NCI-H2081 treated with DMSO at 0.1 percent for 48 hours (cell line): ENCODE measurements at places on chromosomes 16 and 17.

- no peak for DNase-seq
Observed at GRCh38 chr17:44083250-44083849, 12.8 kb downstream of the G6PC3 start.

DNA sequence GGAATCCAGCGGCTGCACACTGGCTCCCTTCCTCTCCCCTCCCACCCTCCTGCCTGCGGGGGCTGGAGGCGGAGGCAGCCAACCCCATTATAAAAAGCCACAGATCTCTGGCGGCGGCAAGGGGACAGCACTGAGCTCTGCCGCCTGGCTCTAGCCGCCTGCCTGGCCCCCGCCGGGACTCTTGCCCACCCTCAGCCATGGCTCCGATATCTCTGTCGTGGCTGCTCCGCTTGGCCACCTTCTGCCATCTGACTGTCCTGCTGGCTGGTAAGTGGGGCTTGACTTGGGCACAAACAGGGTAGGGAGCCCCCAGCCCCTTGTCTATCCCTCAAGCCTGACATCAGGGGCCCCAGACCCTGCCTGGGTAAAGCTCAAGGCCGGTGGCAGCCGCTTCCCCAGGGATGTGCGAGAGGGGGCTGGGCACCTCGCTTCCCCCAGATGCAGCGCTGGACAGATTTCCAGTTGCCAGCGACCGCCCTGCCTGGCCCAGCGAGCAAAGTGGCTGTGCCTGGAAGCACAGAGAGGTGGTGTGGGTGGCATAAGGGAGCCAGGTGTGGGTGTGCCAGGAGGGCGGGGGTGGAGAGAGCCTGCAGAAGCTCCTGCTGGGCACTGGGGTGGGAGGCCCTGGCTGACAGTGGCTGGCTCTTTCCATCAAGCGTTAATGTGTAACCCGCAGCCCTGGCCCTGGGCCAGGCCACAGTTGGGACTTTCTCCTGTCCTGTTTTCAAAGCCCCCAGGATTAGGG, at the start of gene CX3CL1:
Gene CX3CL1, plus strand, starts transcription at position 119 of the 745 bp plus-strand sequence. Its CDS starts 79 bp downstream, at position 198.
- no peak for DNase-seq

- DNase-seq: no peak
Observed at GRCh38 chr17:39651923-39652586, 13.1 kb upstream of the TCAP start.

- no peak for DNase-seq
Observed at GRCh38 chr17:77619851-77620250, 338.7 kb upstream of the TNRC6C start.

- DNase-seq: no peak
Observed at GRCh38 chr16:73232555-73233328, 184.8 kb upstream of the ZFHX3 start.

- DNase-seq: no peak
Observed at GRCh38 chr17:79556271-79556670, 54.6 kb downstream of the RBFOX3 start.

DNA sequence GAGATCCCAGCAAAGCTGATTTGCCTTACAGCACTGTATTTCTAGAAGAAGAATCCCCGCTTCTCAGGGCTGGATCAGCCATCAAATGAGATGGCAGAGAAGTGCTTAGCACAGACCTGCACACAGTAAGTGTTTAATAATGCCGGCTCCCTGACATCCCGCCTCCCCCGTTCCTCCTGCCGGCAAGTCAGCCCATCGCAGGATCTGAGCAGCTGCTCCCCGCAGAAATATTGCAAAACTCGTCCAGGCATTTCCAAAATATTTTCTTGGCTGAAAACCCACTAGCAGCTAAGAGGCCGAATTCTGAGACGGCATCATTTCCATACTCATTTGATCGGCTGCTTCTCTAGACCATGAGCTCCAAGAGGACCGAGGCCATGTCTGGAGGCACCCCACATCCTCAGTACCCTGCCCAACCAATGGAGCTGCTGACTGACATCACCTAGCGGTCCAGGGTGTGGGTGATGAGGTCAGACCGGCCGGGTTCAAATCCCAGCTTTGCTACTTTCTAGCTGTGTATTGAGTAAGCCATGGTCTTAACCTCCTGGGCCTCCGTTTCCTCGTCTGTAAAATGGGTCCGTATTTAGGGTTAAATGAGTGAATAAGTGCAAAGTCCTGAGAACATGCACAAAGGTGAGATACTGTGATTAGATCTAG, 251.5 kb downstream of the KATNIP start:
- no peak for DNase-seq

- no peak for DNase-seq
Observed at GRCh38 chr17:11363565-11364117, 122.6 kb downstream of the SHISA6 start.

DNA sequence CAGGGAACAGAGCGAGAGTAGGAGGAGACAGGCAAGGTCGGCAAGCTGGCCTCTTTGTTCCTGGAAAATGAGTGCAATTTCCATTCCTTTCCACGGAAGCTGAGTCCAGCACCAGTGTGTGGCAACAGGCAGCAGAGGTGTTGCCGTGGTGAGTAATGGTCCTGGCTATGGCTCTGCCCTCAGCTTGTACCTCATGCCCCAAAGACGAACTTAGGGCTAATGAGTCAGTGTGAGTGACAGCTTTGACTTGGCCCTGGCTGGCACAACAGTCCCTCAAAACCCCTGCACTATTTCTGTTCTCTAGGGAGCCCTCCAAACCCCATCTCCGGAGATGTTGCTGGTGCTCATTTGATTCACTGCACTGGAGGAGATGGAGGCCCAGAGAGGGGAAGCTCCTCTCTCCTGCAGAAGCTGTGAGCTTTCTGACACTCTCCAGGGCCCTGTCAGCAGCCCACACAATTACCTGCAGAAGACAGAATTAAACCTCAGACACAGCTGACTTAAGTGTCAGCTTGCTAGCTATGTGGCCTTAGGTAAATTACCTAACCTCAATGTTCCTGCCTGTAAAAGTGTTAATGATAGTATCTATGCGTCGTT, 129.9 kb downstream of the TMEM132E start:
- no peak for DNase-seq

GRCh38 chr16:10754941-10755340, 11.3 kb downstream of the NUBP1 start:
- no peak for DNase-seq

DNA sequence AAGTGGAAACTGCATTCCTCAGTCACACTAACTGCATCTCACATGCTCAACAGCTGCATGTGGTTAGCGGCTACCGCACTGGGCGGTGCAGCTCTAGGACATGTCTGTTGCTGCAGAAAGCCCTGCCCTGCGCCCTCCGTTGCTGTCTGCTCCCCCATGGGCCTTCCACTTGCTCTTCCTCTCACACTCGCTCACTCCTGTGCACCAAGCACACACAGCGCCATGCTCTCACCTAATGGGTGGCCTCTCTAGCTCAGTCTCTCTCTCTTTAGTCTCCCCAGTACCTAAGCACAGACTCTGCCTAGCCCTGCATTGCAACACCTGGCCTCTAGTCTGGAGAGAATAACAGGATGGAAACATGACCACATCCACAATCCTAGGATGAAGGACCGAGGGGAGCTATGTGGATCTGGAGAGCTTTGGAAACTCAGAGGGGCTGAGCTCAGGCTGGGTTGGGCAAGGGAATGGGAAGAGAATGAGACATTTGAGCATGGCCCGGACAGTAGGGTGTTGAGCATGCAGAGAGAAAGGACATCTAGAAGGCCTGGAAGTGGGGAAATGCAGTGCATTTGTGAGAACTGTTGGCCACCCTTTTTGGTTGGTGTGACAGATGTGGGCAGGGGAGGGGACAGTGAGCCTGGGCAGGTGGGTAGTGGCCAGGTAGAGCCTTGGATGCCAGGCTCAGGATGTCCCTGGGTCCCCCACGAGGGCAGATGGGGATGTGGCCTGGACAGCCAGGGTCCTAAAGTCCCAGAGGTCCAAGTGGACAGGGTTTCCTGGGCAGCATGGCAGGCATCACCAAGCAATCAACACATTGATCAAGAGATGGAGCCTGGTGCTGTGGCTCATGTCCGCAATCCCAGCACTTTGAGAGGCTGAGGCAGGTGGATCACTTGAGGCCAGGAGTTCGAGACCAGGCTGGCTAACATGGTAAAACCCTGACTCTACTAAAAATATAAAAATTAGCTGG, 16.1 kb downstream of the SGCA start:
- no peak for DNase-seq

GRCh38 chr17:41654678-41655607, 30.6 kb upstream of the KRT17 start:
- no peak for DNase-seq

- no peak for DNase-seq
Observed at GRCh38 chr17:67055811-67056745, 11.7 kb downstream of the CACNG1 start.
